ENCODE measurements at places on chromosomes 12 and 14.

DNA sequence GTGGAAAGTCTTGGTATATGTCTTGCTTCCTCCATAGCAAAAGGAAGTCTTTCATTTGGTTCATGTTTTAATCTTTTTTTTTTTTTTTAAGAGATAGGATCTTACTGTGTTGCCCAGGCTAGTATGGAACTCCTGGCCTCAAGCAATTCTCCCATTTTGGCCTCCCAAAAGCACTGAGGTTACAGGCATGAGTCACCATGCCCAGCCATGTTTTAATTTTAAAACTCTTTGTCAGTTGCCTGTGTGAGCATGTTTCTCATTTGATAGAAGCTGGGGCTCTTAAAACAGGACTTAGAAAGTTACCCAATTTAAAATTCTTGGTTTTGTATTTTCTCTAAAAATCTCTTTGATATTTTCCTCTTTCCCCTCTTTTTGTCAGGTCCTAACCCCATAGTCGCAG, 45.0 kb upstream of the REP15 start:
- no peak for DNase-seq

DNA sequence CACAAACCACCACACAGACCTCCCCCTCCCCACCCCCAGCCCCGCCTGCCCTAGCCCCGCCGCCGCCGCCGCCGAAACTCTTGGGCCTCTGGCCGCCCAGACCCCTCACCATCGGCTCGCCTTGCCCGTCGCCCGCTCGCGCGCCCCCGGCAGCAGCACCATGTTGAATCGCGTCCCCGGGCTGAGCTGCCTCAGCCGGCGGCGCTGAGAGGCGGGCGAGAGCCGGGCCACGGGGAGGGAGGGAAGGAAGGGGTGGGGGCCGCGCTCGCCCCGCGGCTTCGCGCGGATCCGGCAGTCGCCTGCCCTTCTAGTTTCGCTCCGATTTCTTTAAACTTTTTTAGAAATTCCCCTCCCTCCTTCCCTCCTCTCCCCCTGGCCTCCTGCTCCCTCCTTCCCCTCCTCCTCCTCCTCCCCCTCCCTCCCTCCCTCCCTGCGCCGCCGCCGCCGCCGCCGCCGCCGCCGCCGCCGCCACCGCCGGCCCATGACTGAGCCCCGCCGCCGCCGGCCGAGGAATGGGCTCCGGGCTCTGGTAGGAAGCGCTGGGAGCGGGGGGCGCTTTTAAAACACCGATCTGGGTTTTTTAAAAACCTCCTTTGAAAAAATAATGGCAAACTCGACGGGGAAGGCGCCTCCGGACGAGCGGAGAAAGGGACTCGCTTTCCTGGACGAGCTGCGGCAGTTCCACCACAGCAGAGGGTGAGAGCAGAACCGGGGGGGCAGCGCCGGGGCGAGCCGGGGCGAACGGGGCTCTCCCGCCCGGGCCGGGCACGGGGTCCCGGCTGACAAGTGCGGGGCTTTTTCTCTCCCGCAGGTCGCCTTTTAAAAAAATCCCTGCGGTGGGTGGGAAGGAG, at the start of gene ARID2:
TSS of gene ARID2 (plus strand) at position 474 of the 851 bp plus-strand sequence. CDS start at position 605, 131 bp downstream.
- peak; percentile 73 for DNase-seq

GRCh38 chr14:60085085-60085484, 6.6 kb upstream of the PCNX4 start:
- DNase-seq = no peak

- no peak for DNase-seq
These were observed 23.1 kb downstream of the EXD2 start for GRCh38 chr14:69214393-69214792.

DNA sequence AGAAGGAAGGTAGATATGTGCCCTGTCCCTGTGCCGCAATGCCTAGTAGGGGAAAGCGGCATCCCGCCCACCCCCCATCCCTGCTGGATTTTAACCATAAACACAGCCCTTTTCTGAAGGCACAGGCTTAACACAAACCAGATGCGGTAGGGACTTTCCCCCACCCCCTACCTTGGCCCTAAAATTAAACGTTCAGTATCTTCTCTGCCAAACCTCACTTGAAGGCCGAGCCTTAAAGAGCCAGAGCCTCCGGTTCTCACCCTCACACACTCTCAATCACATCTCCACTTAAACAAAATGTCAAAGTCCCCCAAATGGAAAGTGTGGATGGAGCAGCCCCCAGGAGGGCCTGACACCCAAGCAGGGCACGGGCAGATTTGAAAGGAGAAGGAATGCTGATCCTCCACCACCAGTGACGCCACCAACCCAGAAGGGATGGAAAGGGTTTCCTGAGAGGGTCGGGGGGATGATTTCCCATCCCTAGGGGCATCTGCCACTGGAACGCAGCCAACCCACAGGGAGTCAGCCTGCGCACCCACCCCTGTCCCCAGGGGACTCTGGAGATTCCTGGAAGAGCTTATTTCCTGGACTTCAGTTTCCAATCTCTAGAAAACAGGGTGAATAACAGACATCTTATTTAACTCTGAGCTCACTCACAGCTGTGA, 26.4 kb downstream of the ACTN1 start:
- DNase-seq = no peak

DNA sequence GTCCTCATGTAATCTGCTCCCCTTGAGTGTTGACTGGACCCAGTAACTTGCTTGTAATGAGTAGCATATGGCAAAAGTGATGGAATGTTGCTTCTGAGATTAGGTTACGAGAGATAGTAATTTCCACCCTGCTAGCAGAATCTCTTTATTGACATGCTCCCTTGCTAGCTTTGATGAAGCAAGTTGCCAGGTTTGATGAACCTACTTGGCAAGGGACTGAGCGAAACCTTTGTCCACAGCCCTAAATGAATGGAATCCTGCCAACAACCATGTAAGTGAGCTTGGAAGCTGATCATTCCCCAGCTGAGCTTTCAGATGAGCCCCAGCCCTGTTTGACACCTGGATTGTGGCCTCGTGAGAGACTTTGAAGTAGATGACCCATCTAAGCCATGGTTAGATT, 120.8 kb upstream of the PLXNC1 start:
- DNase-seq = no peak

DNA sequence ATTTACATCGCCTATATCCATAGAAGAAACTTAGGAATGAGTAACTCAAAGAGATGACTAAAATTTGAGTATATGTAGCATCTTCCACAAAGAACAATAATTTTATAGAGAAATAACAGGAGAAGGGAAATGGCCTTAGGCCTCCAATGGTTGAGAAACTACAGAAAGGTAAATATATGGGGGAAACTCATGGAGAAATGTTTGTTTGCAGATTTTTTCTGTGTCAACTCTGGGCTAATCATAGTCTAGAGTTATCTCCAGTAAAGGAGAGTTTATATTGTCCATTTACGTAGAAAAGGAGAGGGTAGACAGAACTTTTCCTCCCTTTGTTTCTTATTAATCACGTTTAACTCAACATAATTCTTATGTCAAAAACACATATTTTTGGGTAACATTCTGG, 244.2 kb downstream of the GLT1D1 start:
- DNase-seq = no peak

GRCh38 chr14:70908935-70909641, 1.8 kb downstream of the PCNX1 start:
- no peak for DNase-seq

- DNase-seq = no peak
These were observed 54.8 kb upstream of the PTHLH start for GRCh38 chr12:28027328-28027727.

- no peak for DNase-seq
These were observed 409.9 kb downstream of the AEBP2 start for GRCh38 chr12:19849208-19849607.

- DNase-seq = no peak
These were observed 296.9 kb downstream of the NUAK1 start for GRCh38 chr12:105841840-105842239.

DNA sequence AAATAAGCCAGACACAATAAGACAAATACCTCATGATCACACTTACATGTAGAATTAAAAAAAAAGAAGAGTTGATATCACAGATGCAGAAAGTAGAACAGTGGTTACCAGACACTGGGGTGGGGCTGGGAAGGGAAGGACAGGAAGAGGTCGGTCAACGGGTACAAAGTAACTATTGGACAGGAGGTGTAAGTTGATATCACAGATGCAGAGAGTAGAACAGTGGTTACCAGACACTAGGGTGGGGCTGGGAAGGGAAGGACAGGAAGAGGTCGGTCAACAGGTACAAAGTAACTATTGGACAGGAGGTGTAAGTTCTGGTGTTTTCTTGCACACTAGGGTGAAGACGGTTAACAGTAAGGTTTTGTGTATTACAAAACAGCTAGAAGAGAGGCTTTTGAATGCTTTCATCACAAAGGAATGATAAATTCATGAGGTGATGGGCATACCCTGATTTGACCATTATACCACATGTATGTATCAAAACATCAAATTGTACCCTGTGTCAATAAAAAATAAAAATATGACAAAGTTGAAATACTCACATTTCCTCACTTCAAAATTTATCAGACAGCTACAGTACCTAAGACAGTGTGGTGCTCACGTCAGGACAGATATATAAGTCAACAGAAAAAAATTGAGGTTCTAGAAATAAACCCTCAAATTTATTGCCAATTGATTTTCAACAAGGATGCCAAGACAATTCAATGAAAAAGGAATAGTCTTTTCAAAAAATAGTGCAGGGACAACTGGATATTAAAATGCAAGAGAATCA, 32.8 kb downstream of the GALC start:
- DNase-seq = no peak

DNA sequence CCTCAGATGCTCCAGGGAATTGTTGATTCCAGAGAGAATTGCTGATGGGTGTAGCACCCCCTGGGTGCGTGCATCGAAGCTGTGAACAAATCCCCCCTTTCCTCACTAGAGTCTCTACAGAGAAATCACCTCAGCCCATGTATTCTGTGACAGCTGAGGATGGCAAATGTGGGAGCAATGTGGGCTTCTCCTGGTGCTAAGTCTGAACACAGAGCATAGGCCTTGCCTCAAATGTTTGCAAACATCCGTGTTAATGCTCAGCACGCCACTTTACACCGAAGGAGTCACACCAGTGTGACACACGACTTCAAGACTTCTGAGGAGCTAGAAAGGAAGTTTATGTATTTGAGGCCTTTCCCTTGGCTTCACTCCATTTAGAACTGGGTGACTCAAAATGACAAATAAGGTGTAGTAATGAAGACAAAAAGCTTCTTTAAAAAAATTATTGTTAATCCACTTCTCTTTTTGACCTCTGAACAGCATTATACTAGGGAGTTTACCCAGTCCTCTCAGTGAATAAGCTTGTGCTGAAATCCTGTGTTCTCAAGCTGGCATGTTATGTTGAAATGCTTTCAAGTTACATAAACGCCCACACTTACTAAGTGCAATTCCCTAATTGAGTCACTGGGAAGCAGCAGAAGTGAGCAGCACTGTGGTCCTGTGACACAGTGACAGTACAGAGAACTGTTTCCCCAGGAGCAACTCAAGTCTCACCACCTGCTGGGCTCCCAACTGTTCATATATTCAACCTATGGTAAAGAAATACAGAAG, 92.9 kb downstream of the FAR2 start:
- no peak for DNase-seq

DNA sequence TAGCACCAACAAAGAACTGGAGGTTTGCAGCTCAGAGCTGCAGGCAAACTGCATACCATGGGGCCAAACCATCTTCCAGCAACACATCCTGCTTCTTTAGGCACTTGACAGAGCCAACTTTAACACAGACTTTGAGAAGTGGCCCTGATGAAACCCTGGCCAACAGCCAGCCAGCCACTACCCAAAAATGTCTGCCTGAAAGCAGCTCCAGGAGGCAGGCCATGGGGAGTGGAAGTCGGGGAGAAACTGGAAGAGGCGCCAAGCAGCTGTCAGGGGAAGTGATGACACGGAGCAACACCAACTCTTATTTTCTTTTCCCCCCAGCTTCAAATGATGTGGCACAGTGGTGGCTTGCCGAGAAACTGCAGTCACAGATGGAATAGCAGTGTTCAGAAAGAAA, 110.9 kb upstream of the PLXNC1 start:
- DNase-seq = no peak

- DNase-seq = no peak
These were observed 613.8 kb downstream of the VRK1 start for GRCh38 chr14:97410667-97411620.

GRCh38 chr14:90732139-90732538, 84.1 kb downstream of the TTC7B start:
- DNase-seq = no peak

Data from memory B cell (primary cell).